ENCODE measurements at places on chromosomes 6 and 20.
A peak's percentile ranks its signal among the peaks of the same experiment; 100 is the strongest.

- DNase-seq = no peak
These were observed 516.7 kb downstream of the C6orf118 start for GRCh38 chr6:164792666-164793065.

DNA sequence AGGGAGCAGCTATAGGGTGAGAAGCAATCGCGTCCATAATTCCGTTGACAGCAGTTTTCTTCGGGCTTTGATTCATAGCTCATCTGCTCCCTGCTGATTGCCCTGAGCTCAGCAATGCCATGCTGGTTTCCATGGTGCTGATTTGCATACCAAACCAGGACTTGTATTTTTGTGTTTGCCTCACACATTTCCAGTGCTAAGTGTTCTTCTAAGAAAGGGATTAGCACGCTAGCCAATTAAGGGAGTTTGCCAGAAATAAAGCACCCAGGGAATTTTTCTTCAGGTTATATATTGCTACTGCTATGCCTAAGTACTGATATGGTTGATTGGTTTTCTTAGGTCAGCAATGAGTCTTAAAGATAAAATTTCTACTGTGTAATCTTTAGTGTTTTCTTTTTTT, 177.6 kb downstream of the PLCB1 start:
- DNase-seq = peak; percentile 78

- peak; percentile 55 for DNase-seq
These were observed 1.4 kb downstream of the BACH2 start for GRCh38 chr6:90294989-90295853.

DNA sequence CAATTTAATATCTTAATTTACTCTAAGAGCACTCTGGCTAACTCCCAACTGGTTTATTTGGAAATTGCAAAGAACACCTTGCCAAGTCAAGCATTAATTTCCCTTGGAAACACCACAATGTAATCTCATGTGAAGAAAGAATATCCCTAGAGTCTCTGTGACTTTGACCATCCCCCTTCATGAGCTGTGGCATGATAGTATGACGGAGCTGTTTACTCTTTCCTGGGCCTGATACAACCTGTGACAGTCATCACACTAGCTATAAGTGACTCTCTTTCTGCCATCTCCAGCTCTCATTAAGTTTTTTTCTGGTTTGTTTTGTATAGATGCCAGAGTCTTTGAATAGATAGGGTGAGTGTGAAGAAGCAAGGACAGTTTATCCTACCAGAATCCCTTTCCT, 470.3 kb upstream of the JARID2 start:
- no peak for DNase-seq

DNA sequence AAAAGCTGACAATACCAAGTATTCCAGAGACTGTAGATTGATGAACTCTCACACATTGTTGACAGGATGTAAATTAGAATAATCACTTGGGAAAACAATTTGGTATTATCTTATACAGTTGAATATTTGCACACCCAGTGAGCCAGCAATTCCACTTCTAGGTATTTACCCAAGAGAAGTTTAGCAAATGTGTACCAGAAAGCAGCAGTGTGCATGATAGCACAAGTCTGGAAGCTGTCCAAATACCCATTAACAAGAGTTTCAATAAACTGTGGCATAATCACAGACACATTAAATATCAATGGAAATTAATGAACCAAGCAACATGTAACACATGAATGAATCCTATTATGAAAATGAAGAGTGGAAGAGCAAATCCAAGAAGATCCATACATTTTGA, 233.6 kb downstream of the TPBG start:
- peak; percentile 29 for DNase-seq

DNA sequence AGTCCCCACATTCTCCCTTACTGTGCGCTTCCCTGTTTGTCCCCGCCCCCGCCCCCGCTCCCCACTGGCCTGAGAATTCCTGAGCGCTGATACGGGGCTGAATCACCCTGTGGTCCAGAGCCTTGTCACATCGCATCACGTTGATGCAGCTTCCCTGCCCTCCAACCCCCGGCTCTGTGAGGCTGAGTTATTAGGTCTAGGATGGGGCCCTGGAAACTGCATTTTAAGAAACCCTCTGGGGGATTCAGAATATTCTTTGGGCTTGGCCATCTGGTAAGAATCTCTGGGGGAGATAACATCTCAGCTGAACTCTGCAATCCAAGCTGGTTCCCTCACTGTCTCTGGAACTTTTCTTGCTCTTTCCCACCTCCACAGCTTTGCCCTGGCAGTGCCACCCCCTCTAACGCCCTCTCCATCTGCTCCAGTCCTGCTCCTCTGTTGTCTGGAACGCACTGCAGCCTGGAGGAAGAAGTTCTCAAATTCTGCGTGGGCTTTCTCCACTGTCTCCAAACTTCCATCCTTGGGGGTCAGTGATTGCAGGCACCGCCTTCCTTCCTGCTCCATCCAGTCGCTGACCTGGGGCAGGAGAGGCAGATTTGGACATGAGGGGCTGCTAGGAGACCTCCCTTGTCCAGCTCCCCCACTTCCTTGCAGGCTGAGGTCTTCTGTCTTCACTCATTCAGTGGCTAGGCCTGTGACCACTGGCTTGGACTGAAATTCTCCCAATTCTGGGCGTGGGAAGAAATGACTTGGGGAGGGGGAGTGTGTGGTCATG, 42.6 kb downstream of the KIAA1755 start:
- DNase-seq = peak; percentile 98

- DNase-seq = peak; percentile 71
These were observed 260.6 kb downstream of the EYA4 start for GRCh38 chr6:133501675-133502270.

DNA sequence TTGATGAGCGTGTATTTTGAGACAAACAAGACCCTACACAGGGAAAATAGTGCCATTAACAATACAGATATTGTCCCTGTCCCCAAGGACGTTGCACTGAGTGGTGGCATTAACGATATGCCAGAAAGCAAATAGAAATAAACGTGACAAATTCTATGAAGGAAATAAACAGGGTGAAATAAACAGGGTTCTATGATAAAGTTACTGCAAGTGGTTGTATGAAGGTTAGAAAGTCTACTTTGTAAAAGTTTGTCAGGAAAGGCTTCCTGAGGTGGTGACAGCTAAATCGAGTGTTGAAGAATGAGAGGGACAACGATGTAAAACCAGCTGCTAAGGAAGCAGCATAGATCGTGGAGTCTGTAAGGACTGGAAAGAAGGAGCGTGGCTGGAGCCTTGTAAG, 380.2 kb downstream of the LAMA2 start:
- no peak for DNase-seq

GRCh38 chr6:151255811-151256210, 16.0 kb downstream of the AKAP12 start:
- no peak for DNase-seq

DNA sequence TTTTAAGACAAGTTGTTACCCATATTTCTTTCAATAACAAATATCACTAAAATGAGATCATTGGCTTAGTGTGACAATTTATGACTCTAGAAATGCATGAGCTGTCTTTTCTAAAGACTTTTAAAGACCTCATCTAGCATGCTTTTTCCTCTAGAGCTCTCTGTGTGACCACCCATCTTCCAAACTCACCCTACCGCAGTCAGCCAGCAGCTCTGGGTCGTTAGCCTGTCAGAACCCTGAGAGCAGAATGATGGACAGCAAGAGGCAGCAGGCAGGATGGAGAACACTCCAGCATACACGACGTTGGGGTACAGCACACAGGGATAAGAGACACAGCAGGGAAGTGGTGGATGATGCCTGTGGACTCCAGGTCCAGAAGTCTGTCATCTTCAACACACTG, 45.1 kb upstream of the TBX18 start:
- DNase-seq = no peak

DNA sequence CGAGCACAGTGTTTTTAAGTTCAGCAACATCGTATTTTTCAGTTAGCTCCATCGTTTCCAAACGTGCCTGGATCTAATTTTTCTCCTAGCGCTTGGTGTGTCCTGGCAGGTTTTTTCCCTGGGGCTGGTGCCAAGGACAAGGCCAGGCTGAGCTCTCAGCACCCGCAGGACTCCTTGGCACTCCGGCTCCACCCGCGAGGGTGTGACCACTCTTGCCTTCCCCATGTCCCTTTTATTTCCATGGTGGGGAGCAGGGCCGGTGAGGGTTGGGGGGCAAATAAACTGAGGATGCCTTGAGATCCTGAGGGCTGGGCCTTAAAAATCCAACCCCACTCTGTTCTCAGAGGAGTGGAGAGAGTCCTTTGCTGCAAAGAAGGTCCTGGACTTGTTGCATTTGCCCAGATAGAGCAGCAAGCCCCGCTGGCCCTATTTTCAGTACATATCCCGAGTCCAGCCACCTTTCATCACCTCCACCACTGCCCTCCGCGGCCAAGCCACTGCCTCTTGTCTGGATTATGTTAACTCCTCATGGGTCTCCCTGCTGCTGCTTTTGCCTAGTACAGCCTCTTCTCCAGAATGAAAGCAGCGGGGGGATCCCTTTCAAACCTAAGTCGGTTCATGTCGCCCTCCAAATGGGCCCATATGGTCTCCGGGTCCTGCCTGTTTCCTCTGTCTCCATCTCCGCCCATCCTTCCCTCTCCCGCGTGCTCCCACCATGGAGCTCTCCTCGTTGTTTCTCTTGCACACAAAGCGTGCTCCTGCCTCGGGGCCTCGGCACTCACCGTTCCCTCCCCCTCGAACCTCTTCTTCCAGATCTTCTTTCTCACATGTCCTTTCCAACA, 4.5 kb upstream of the RAB44 start:
- no peak for DNase-seq

GRCh38 chr6:147201885-147202515, 2.2 kb upstream of the STXBP5 start:
- peak; percentile 44 for DNase-seq

DNA sequence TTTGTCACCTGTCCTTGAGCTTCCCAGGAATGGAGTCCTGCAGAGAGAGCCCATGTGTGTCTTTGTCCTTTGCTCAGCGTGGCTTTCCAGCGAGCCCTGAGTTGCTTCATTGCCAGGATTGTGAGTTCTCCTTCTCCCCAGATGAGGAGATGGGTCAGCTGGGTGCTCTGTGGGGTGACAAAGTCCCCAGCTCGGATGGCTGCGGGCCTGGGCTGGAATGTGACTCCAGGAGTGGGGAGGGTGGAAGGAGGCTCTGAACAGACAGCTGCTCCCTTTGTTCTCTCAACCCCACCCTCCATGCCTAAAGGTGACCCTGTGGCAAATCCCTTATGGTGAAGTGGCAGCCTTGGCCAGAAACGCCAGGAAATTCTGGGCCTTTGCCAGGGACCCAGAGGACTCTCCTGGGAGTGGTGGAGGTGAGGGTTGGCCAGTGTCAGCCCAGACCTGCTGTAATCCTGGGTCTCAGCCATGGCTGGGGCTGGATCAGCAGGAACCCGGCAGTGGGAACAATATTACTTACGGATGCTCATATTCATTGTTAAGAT, 44.4 kb upstream of the CST5 start:
- no peak for DNase-seq

- DNase-seq = no peak
These were observed 618.8 kb upstream of the POU3F2 start for GRCh38 chr6:98215531-98215930.

DNA sequence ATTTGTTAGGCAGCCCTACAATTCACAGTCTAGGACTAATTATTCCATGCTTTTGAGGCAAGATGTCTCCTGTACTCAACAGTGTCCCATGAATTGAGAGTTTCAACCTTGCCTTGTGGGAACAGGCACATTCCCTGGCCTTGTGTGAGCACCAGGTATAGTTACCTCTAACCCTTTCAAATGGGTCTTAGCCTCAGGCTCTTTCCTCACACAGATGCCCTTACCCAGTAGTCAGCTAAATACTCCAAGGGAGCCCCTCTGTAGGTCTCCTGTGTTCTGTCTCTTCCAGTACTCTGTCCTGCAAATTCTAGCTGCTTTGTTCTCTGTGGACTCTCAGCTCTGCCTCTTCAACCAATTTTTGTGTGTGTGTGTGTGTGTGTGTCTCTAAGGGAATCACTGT, 135.3 kb downstream of the ZFAND3 start:
- DNase-seq = no peak

- DNase-seq = no peak
These were observed 923 bp downstream of the GMDS start for GRCh38 chr6:2244261-2245102.

- DNase-seq = peak; percentile 98
These were observed at the start of gene PSORS1C1 for GRCh38 chr6:31114541-31114878. TSS of gene PSORS1C1 (plus strand) at chr6:31114800. CDS start at chr6:31129633, 14,833 bp downstream.

DNA sequence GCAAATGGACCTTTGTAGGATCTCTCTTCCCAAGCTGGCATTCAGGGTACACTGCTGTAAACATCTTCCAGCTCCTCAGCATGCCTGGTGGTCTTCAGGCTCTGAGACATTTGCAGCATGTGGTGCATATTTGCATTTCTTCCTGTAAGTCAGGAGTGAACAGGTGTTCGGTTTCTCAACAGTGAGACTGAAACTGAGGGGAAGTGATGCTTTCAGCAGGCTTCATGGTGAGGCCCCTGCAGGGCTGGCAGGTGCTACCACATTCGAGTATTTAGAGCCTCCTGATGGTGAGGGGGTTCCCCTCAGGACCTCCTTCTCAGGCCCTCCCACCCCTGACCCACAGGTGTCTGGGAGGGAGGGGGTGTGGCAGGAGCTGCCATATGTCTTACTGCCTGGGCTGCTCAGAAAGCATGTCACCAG, 15.1 kb downstream of the MYBL2 start:
- DNase-seq = no peak

- no peak for DNase-seq
These were observed 18.0 kb upstream of the NCOA6 start for GRCh38 chr20:34843421-34843820.

GRCh38 chr20:24403406-24403805, 66.0 kb upstream of the SYNDIG1 start:
- peak; percentile 37 for DNase-seq

DNA sequence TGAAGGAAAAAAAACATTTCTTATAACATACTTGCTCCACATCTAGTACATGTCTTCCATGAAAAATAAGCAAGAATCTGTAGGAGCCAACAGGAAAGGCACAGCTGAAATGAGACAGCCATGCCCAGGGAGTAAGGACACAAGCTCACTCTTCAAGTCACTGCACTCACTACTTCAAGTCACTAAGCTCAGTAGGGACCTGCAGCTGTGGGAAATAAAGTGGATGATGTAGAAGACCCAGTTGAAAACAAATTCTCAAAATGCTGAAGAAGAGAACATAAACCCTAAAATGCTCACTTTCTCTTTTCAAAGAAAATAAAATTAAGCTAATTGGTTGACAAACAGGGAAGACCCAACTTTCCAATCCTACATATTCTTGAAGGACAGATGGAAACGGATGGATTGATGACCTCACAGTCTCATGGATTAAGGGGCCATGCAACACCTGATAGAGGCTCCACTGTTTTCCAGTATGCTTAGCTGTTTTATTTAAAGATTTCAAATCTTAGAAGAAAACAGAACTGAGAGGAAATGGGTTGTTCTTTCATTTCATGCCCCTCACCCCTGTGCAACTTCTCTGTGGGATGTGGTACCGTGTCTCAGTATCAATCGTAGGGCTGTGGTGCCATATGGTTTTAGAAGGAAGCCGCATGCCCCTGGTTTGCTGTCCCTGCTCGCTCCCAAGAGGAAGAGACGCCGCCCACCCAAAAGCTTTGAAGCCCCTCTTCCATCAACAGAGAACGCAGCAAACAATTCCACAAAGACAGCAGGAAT, 133.3 kb downstream of the WDR27 start:
- no peak for DNase-seq

- DNase-seq = no peak
These were observed 17.7 kb upstream of the BCLAF1 start for GRCh38 chr6:136307351-136307750.

GRCh38 chr6:149031859-149032598, 285.2 kb downstream of the UST start:
- peak; percentile 94 for DNase-seq

Measured in fibroblast of skin of scalp (primary cell).